ENCODE measurements at places on chromosomes 4 and X. TPM values are rescaled to one million over a fixed set of nuclear protein-coding genes. Genes with fewer than 3 reads are reported as not detected.
A peak's percentile ranks its signal among the peaks of the same experiment; 100 is the strongest.

Gene USP11
- total RNA-seq = 81.4 TPM

Gene BEX4
- 39.6 TPM for total RNA-seq

GRCh38 chr4:126372634-126373033, 1057.9 kb downstream of the FAT4 start:
- no peak for DNase-seq
- H3K36me3 ChIP-seq = no peaks in the 10 kb centered on the region
- no peaks in the 10 kb centered on the region for H3K4me1 ChIP-seq
- H3K27me3 ChIP-seq = no peaks in the 10 kb centered on the region
- no peak overlapping the region for H3K4me3 ChIP-seq

GRCh38 chr4:6768539-6768905, 14.0 kb upstream of the KIAA0232 start:
- peaks cover 14% of the 10 kb centered on the region for H3K4me1 ChIP-seq
- H3K36me3 ChIP-seq = no peaks in the 10 kb centered on the region
- H3K27ac ChIP-seq = no peak overlapping the region
- no peak for DNase-seq
- H3K4me3 ChIP-seq = no peak overlapping the region

GRCh38 chrX:131227608-131228007, 61.5 kb downstream of the IGSF1 start:
- DNase-seq = no peak
- no peak overlapping the region for H3K27ac ChIP-seq

Gene POF1B
- total RNA-seq = 0.83 TPM

DNA sequence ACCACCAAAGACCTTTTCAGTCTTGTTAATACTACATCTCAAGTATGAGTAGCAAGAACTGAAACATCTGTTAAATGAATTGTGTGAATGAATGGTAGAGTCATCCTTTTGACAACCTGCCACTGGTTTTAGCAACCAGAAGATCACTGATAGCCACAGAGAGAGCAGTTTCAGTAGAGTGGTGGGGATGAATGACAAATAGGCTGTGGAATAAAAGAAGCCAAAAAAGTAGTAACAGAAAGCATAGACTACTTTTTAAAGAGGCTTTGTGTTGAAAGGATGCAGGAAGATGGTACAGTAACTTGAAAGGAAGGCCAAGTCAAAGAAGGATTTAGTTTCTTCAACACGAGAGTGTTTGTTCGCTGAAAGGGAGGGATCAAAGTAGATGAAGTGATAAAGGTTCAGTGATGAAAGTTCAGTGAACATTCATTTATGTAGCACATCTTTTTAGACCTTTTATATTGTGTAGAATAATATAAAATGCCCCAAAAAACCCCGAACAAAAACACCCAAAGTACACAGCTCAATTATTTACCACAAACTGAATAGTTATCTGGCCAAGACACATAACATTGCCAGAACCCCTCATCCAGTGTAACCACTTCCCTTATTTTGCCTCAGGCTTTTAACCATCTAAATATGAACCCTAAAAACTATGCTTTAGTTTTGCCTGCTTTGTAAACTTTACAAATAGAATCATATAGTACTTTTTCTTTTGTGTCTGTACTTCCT, 40.1 kb upstream of the EIF1AX start:
- H3K4me3 ChIP-seq = no peak overlapping the region
- H3K4me1 ChIP-seq = peaks cover 13% of the 10 kb centered on the region
- no peaks in the 10 kb centered on the region for H3K27me3 ChIP-seq

Gene MUC7
- total RNA-seq = not detected

DNA sequence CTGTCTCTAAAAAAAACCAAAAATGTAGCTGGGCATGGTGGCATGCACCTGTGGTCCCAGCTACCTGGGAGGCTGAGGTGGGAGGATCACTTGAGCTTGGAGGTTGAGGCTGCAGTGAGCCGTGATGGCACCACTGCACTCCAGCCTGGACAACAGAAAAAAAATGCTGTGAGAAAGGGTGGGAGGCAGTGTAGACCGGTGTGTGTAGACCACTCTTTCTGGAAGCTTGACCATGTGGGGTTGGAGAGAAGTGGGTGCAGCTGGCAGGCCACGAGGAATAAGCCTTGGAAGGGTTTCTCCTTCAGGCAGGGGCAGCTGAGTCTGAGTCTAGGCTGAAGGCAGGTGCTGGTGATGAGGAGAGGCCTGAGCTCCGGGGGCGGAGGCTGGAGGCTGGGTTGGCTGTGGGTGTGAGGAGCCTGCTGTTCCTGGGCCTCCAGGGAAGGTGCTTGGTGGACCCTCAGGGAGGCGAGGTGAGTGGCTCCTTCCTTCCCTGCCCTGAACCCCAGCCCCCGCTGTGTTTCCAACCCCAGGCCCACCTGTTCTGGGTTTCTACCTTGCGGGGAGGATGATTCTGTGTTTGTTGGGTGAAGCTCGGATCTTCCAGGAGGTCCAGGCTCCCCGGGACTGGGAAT, 9.3 kb upstream of the TBC1D14 start:
- H3K36me3 ChIP-seq = no peaks in the 10 kb centered on the region
- DNase-seq = no peak
- no peak overlapping the region for H3K4me3 ChIP-seq
- H3K27ac ChIP-seq = no peak overlapping the region
- peaks cover 39% of the 10 kb centered on the region for H3K4me1 ChIP-seq
- no peaks in the 10 kb centered on the region for H3K27me3 ChIP-seq

Gene TGIF2LX
- not detected for total RNA-seq

- no peaks in the 10 kb centered on the region for H3K36me3 ChIP-seq
- no peak overlapping the region for H3K27ac ChIP-seq
- no peaks in the 10 kb centered on the region for H3K4me1 ChIP-seq
- no peak for DNase-seq
Observed at GRCh38 chrX:129193357-129193756, 329.9 kb downstream of the SMARCA1 start.

DNA sequence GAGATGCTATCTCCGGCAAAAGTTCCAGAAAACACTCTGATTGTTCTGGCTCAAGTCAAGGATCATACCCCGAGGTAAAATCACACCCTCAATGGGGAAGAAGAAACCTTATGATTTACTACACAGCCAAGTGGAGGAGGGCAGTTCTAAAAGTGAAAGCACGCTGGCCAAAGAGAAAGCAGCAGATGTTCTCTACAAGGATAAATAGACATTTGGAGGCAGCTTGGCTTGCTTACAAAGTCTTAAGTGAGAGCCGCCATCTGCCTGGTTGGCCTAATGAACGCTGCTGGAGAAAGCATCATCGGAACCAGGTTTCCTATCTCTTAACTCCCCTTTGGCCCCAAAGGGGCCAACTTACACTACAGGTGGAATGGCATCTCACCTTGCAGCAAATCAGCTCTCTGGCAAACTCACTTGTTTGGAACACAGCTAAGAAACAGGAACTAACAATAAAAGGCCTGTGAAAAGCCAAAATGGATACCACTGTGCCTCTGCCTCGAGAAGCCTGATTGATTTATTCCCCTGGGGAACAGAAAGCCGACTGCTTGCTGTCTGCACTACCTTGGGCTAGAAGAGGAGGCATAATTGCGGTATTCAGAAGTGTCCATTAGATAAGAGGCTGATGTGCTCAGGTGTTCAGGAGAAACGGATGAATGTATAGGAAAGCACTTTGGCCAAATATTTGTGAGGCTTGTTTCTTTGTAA, 22.8 kb downstream of the FRAS1 start:
- H3K4me1 ChIP-seq = no peaks in the 10 kb centered on the region
- H3K27ac ChIP-seq = no peak overlapping the region
- no peaks in the 10 kb centered on the region for H3K27me3 ChIP-seq
- H3K4me3 ChIP-seq = no peak overlapping the region
- no peak for DNase-seq

Gene IL2
- 2.0 TPM for total RNA-seq

- H3K4me3 ChIP-seq = peak overlapping the region; percentile 68
- no peaks in the 10 kb centered on the region for H3K27me3 ChIP-seq
- peak overlapping the region; percentile 71 for H3K27ac ChIP-seq
- no peaks in the 10 kb centered on the region for H3K36me3 ChIP-seq
- peaks cover 44% of the 10 kb centered on the region for H3K4me1 ChIP-seq
Observed at GRCh38 chrX:132488180-132488705, 595 bp downstream of the MBNL3 start.

DNA sequence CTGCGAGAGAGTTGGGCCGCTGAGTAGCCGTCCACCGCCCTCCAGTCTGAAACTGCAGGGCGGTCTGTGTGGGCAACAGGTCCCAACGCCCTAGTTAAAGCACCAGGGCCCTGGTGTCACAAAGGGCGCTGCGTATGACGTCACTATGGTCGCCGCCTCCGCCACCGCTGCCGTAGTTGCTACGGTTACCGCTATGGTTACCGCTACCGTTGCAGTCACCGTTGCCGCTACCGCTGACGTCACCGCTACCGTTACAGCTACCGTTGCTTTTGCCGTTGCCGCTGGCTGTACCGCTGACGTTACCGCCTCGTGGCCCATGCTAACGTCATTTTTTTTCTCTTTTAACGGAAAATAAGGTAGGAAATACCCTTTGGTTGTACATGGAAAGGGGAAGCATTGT, at the start of gene PPP1R2C:
Gene PPP1R2C (minus strand): TSS at position 68 of the 400 bp plus-strand sequence. CDS start 84 bp downstream, outside the sequence.
- H3K36me3 ChIP-seq = no peaks in the 10 kb centered on the region
- no peak within 1 kb of the TSS for H3K27ac ChIP-seq
- DNase-seq = peak; percentile 69
- no peak within 1 kb of the TSS for H3K4me3 ChIP-seq
- no peaks in the 10 kb centered on the region for H3K27me3 ChIP-seq
- H3K4me1 ChIP-seq = no peaks in the 10 kb centered on the region

Gene FHDC1
- 0.11 TPM for total RNA-seq

DNA sequence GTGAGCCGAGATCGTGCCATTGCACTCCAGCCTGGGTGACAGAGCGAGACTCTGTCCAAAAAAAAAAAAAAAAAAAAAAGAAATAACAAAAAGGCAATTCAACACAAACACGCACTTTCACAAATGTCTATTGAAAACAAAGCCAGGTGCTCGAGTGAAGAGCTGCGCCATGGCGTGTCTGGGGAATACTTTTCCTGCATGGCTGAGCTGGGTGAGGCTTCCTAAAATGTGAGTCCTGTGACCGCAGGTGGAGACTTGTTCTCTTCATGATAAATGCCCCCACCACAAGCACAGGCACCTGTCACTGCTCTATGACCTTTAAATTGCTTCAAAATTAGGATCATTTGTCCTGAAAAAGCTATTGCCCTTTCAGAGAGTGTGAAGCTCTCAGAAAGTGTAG, 4.0 kb upstream of the ABLIM2 start:
- H3K36me3 ChIP-seq = no peaks in the 10 kb centered on the region
- peaks cover under 1% of the 10 kb centered on the region for H3K27me3 ChIP-seq

Gene ZCCHC12
- not detected for total RNA-seq

GRCh38 chr4:39657465-39657864, 18.8 kb upstream of the SMIM14 start:
- H3K27ac ChIP-seq = no peak overlapping the region
- H3K4me3 ChIP-seq = no peak overlapping the region
- DNase-seq = no peak
- H3K36me3 ChIP-seq = no peaks in the 10 kb centered on the region
- H3K4me1 ChIP-seq = no peaks in the 10 kb centered on the region
- no peaks in the 10 kb centered on the region for H3K27me3 ChIP-seq

Gene WDR1
- 298 TPM for total RNA-seq

DNA sequence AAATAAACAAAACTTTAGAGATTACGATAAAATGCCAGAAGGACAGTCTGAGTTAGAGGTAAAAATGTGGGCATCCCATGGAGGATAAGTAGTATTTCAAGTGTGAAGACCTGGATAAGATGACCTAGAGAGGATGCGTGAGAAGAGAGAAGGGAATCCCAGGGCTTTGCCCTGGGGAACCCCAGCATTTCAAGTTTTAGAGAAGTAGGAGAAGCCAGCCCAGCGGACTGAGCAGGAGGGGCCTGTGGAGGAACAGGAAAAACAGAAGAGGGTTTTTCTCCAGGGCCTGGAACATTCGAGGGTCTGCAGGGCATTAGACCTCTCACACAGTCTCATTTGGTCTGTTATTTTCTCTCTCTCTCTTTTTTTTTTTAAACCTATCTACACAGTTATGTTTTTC, 2.9 kb upstream of the CFP start:
- peaks cover 4% of the 10 kb centered on the region for H3K36me3 ChIP-seq
- H3K27ac ChIP-seq = no peak overlapping the region
- H3K4me3 ChIP-seq = no peak overlapping the region
- no peak for DNase-seq
- no peaks in the 10 kb centered on the region for H3K27me3 ChIP-seq
- H3K4me1 ChIP-seq = peaks cover 17% of the 10 kb centered on the region

DNA sequence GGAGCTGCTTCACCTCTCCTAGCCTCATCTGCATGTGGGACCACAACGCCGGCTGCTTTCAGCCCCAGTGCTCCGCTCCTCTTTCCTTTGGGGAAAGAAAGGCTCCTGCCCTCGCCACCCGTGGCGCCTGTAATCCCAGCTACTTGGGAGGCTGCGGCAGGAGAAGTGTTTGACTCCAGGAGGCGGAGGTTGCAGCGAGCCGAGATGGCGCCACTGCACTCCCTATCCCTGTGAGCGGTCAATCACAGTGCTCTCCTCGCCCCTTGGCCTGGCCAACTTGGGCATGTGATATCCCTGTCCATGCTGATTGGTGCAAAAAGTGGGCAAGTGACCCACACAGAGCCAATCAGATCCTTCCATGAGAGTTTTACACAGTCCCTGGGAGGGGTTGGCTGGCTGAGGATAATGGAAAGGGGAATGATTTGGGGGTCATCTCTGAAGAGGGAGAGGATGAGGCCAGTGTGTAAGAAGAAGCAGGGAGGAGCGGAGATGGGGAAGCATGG, 56.2 kb downstream of the WFS1 start:
- no peak overlapping the region for H3K4me3 ChIP-seq
- no peak overlapping the region for H3K27ac ChIP-seq
- no peak for DNase-seq
- peaks cover 10% of the 10 kb centered on the region for H3K27me3 ChIP-seq

DNA sequence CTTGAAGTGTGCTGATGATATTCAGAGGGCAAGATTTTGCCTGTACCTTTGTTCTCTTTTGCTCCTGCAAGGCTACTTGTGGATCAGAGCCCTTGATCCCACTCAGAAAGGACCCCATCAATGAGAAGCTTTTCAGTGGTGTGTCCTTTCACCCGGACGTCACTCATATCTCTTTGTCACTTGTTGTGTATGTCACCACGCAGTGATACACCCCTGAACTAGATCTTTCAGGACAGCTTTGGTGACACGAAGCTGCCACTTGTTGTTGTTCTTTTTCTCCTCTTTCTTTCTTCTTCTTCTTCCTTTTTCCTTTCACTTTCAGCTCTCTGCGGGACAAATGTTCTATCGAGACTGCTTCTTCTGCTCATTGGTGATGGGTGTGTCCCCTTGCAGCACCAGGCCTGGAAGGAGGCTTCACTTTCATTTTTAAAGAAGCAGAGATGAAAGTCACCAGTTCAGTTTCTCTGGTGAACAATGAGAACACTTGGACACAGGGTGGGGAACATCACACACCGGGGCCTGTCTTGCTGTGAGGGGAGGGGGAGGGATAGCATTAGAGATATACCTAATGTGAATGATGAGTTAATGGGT, 83.6 kb downstream of the NBDY start:
- H3K27ac ChIP-seq = peak overlapping the region; percentile 75
- peaks cover 33% of the 10 kb centered on the region for H3K4me1 ChIP-seq
- H3K4me3 ChIP-seq = peak overlapping the region; percentile 35
- H3K36me3 ChIP-seq = no peaks in the 10 kb centered on the region
- H3K27me3 ChIP-seq = no peaks in the 10 kb centered on the region

- H3K4me3 ChIP-seq = no peak overlapping the region
- H3K27ac ChIP-seq = no peak overlapping the region
- DNase-seq = no peak
- H3K36me3 ChIP-seq = no peaks in the 10 kb centered on the region
- H3K27me3 ChIP-seq = no peaks in the 10 kb centered on the region
- H3K4me1 ChIP-seq = no peaks in the 10 kb centered on the region
Observed at GRCh38 chrX:31199056-31199839, 127.4 kb upstream of the FTHL17 start.

Measured in CD4-positive, alpha-beta memory T cell (primary cell).